ENCODE measurements at places on chromosomes 5 and 9.

GRCh38 chr5:56838409-56839039, 23.2 kb downstream of the MAP3K1 start:
- no peak for DNase-seq

GRCh38 chr9:30574355-30575151, 1809.9 kb upstream of the ACO1 start:
- no peak for DNase-seq

DNA sequence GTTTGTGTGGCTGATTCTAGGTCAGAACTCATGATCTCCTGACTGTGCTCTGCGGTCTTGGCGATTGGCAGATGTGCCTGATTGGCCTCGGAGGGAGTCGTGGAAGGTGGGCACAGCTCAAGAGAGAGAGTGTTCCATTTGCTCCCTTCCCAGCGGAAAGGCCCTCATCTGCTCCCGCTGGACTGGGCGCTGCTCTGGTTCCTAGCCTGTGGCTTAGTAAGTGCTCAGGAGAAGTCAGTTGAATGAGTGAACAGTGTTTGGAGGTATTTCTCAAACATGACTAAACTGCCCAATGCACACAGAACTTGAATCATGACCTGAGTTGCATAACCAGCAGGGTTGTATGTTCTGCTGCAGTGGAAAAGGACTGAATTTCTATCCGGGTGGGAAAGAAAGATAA, 120.2 kb upstream of the PITX1 start:
- no peak for DNase-seq

GRCh38 chr9:942805-943580, 33.5 kb upstream of the DMRT3 start:
- no peak for DNase-seq

- DNase-seq, result no peak
Measured at GRCh38 chr5:111135363-111135762, 43.2 kb downstream of the WDR36 start.

GRCh38 chr9:112550531-112550930, 63.9 kb downstream of the KIAA1958 start:
- DNase-seq, result no peak

- no peak for DNase-seq
Measured at GRCh38 chr5:400282-401145, 42.5 kb upstream of the EXOC3 start.

DNA sequence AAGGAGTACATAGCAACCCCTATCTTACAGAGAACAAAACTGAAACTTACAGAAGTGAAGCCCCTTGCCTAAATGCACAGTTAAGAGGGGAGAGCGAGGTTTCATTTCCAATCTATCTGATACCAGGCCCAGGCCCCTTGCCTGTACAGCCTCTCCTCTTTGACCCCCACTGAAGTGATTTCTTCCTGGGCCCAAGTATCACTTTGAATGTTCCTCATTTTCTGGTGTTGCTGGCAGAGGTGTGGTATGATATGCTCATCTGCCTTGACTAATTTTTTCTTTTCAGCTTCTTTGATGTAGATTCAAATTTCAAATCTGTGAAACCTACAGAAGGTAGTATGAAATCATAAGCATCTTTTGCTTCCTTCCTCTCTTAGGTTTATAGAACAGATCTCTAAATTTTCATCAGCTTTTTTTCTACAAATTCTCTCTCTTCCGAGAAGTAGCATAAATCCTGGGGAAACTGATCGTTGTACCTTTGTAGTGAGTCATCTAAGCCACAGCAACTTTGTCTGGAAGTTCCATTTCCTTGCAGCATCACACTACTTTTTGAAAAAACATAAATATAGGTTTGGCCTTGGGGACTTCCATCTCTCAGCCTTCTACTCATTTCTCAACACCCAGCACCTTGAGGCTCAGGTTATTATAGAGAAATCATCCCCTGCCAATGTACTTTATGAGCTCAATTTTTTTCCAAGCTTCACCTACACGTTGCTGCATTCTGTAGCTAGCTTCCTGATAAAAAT, 402.4 kb upstream of the PTGER4 start:
- DNase-seq, result no peak

DNA sequence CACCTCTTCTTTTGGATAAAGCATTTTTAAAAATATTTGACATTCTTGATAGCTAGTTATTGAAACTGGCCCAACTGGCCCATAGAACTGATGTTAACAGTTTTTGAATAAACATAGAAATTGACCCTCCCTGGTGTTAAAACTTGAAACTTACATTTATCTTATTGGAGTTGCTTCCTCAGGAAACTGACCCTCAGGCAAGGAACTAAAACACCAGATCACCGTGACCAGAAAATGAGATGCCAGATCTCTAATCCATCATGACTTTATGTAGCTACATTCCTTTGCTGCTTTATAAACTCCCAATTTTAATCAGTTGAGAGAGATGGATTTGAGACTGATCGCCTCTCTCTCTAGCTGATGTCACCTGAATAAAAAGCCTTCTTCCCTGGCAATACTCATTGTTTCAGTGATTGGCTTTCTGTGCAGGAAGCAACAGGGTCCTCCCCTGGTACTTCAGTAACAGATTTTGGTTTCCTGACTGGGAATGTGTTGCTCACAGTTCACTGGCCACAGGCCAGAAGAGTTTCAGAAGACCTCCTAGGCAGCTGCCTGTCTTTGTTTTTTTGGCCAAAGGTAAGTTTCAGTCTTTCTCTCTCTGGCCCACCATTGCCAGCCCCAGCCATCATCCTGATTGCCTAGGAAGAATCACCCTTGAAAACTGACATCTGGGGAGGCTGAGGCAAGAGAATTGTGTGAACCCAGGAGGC, 212.4 kb downstream of the DTWD2 start:
- no peak for DNase-seq

GRCh38 chr5:149617760-149618306, 36.5 kb downstream of the ARHGEF37 start:
- DNase-seq, result no peak

- DNase-seq, result no peak
Measured at GRCh38 chr5:173010547-173011464, 27.2 kb downstream of the ATP6V0E1 start.

GRCh38 chr5:135996611-135997010, 32.2 kb upstream of the TGFBI start:
- DNase-seq, result no peak

GRCh38 chr9:92097997-92098482, 17.2 kb downstream of the SPTLC1 start:
- peak; percentile 45 for DNase-seq

DNA sequence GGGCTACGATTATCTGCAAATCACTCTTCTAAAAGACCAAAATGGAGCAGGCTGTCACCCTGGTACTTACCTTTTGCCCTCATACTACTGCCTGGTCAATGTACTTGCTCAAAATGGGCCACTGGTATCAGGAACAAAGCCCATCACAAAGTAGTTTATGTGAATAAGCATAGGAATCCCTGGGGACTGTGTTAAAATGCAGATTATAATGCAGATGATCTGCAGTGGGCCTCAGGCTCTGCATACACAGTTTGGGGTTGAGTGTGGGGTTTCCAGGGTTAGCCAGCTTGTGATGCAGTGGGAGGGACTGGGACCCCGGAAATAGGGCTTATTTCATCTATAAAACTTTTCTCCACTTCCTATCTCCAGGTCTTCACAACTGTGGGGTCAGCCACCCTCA, 173.1 kb downstream of the HSD17B3 start:
- no peak for DNase-seq

DNA sequence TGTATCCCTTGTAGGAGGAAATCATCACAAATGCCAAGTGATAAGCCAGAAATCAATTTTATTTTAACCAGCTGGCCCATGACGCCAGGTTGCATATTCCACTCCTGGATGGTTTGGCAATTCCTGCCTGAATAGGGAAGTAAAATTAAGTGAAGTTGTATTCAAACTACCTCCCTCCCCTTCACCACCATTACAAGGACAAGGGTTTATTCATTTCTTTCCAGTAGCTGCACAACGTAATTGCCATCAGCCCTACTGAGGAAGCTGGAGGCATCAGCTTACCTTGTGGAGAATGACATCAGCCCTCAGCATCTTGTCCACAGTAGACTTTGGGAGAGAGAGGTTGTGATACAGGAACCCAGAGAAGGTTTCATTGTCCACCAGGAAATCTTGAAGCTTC, 66.6 kb downstream of the ABCA1 start:
- DNase-seq, result no peak

DNA sequence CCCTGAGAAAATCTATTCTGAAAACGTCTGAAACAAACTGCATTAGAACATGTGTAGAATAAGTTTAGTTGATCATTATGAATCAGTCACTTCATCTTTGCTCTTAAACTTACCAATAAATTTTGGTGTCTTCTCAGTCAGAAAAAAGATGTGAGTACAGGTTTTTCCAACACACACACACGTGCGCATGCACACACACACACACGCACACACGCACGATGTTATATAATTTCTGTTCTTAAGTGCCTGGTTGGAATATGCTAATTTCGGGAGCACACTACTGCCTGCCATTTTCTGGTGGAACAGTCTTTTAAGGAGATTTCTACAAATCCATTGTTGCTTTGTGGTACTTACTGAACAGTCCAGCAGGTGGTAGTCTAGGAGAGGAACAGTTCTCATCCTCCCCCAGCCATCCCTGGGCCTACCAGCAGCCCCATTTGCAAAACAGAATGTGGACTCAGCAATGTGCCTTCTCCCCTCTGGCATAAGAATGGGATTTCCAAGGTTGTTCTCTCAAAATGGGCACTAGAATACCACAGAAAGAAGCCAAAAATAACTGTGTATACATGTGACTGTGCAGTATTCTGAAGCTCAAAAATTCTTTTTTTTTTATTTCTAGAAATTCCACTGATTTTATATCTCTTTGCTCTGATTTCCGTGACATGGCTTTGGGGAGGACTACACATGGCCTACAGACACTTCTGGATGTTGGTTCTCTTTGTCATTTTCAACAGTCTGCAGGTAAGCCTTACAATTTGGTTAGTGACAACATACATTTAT, 281.3 kb downstream of the ARRDC3 start:
- peak; percentile 17 for DNase-seq

- no peak for DNase-seq
Measured at GRCh38 chr5:91848453-91848852, 465.3 kb upstream of the ARRDC3 start.

DNA sequence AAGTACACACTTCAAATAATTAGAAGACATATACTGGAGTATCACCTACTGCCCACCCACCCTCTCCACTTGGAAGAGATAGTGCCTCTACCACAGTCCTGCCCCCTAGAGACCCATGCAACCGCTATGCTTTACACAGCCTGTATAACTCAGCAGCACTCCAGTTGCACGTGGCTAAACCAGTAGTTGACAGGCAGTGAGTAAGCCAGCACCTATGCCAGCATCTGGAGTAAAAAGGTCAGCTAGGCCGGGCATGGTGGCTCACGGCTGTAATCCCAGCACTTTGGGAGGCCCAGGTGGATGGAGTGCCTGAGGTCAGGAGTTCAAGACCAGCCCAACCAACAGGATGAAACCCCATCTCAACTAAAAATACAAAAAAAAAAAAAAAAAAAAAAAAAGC, 356.4 kb downstream of the NR2F1-AS1 start:
- no peak for DNase-seq

GRCh38 chr9:4491626-4491975, 1.3 kb downstream of the SLC1A1 start:
- DNase-seq, result no peak

DNA sequence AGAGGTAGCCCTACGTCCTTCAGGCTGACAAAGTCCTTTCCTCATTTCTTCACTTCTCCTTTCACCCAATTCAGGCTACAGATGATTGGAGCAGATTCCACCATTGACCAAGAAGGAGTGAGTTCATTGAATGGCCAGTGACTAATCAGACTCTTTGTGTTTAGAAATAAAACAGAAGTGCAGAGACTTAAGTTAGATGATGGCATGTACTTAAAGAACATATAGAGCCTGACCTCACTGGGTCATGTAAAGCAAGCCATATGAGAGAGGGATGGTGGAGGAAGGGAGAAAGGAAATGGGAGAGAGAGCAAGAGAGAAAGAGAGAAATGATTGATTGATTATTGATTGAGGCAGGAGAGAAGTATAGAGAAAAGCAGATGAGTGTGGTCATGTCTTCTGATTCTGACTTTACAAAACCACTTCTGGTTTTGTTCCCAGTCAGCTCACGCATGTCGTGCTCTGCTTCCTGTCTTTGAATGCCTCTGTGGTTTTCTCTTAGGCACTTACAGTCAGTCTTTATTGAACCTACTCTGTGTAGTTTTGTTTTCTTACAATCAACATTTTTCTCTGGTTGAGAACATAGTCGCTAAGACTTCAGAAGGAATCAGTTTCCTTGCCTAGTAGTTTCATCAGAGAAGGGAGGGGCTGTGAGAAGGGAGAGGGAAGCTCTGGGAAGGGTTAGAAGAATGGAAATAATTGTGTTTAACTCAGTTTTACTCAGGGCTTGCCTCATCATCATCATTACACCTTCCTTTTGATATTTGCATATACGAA, 149.2 kb upstream of the KLF9 start:
- DNase-seq, result no peak

DNA sequence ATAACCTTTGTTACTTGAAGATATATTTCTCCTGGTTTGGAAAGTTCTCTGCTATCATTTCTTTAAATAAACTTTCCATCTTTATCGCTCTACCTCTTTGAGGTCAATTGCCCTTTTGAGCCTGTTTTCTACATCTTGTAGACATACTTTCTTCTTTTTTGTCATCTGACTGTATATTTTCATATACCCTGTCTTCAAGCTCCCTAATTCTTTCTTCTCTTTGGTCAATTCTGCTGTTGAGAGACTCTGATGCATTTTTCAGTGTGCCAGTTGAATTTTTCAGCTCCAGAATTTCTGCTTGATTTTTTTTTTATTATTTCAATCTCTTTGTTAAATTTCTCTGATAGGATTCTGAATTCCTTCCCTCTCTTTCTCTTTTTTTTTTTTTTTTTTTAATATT, 511.2 kb upstream of the GRAMD2B start:
- no peak for DNase-seq

All from keratinocyte (primary cell).